ENCODE measurements at places on chromosomes 16 and 17. TPM values are rescaled to one million over a fixed set of nuclear protein-coding genes. Genes with fewer than 3 reads are reported as not detected.

ABCC3 gene
- 128 TPM for total RNA-seq

GCGR gene
- 1.6 TPM for total RNA-seq

TEKT1 gene
- not detected for total RNA-seq

RNF166 gene
- 19.8 TPM for total RNA-seq

TSPAN10 gene
- 4.8 TPM for total RNA-seq

FBXO47 gene
- not detected for total RNA-seq

AURKB gene
- 85.8 TPM for total RNA-seq

ATP6V0C gene
- 282 TPM for total RNA-seq

PHKB gene
- total RNA-seq = 29.5 TPM

KRT27 gene
- not detected for total RNA-seq

HCRT gene
- not detected for total RNA-seq

HSF4 gene
- total RNA-seq = 38.6 TPM

CENPT gene
- total RNA-seq = 43.4 TPM

SNX20 gene
- 0.10 TPM for total RNA-seq

MT1F gene
- total RNA-seq = 2.1 TPM

CTRB1 gene
- total RNA-seq = 2.7 TPM

EFCAB5 gene
- 0.39 TPM for total RNA-seq

LPO gene
- total RNA-seq = not detected

RHBDL3 gene
- total RNA-seq = 3.2 TPM

CDRT4 gene
- 2.8 TPM for total RNA-seq

C1QL1 gene
- 9.5 TPM for total RNA-seq

LDHD gene
- 3.1 TPM for total RNA-seq

DOC2B gene
- 1.5 TPM for total RNA-seq

NEUROD2 gene
- not detected for total RNA-seq

LAT gene
- 3.7 TPM for total RNA-seq

MYH3 gene
- 1.6 TPM for total RNA-seq

NPTX1 gene
- 1.1 TPM for total RNA-seq

SOST gene
- not detected for total RNA-seq

GLTPD2 gene
- total RNA-seq = not detected

HOXB3 gene
- total RNA-seq = 127 TPM

PIK3R5 gene
- 0.15 TPM for total RNA-seq

GPR139 gene
- total RNA-seq = not detected

ACSM2B gene
- total RNA-seq = 0.10 TPM

FGF11 gene
- total RNA-seq = 4.4 TPM

BEAN1 gene
- not detected for total RNA-seq

WFIKKN1 gene
- total RNA-seq = 2.0 TPM

PLLP gene
- 0.72 TPM for total RNA-seq

MYCBPAP gene
- 2.2 TPM for total RNA-seq

ABHD15 gene
- total RNA-seq = 33.7 TPM

C16orf74 gene
- total RNA-seq = 1.5 TPM

NHERF2 gene
- total RNA-seq = 174 TPM

OR4D1 gene
- 0.05 TPM for total RNA-seq

ARHGDIG gene
- total RNA-seq = 2.4 TPM

NAA60 gene
- total RNA-seq = 56.0 TPM

CAVIN1 gene
- 315 TPM for total RNA-seq

ZNF469 gene
- 1.3 TPM for total RNA-seq

MYO15B gene
- total RNA-seq = 26.5 TPM

CYTH1 gene
- 46.7 TPM for total RNA-seq

CNTROB gene
- total RNA-seq = 60.5 TPM

GFOD2 gene
- total RNA-seq = 15.1 TPM

HEATR9 gene
- not detected for total RNA-seq

DYNLRB2 gene
- not detected for total RNA-seq

OTOP2 gene
- total RNA-seq = not detected

GOT2 gene
- total RNA-seq = 64.0 TPM

METRNL gene
- total RNA-seq = 21.0 TPM

KCNH4 gene
- 1.5 TPM for total RNA-seq

RUNDC3A gene
- 3.6 TPM for total RNA-seq

CSH1 gene
- not detected for total RNA-seq

CCDC144A gene
- 0.57 TPM for total RNA-seq

All from Panc1 (cell line).